ENCODE measurements at places on chromosomes 1 and 21.

- peak; percentile 53 for DNase-seq
These were observed 103.8 kb downstream of the ADSS2 start for GRCh38 chr1:244347942-244348341.

- DNase-seq: no peak
These were observed 93.8 kb downstream of the S1PR1 start for GRCh38 chr1:101330427-101331130.

GRCh38 chr1:201279313-201279712 is 4.0 kb upstream of the PKP1 start:
- peak; percentile 76 for DNase-seq

DNA sequence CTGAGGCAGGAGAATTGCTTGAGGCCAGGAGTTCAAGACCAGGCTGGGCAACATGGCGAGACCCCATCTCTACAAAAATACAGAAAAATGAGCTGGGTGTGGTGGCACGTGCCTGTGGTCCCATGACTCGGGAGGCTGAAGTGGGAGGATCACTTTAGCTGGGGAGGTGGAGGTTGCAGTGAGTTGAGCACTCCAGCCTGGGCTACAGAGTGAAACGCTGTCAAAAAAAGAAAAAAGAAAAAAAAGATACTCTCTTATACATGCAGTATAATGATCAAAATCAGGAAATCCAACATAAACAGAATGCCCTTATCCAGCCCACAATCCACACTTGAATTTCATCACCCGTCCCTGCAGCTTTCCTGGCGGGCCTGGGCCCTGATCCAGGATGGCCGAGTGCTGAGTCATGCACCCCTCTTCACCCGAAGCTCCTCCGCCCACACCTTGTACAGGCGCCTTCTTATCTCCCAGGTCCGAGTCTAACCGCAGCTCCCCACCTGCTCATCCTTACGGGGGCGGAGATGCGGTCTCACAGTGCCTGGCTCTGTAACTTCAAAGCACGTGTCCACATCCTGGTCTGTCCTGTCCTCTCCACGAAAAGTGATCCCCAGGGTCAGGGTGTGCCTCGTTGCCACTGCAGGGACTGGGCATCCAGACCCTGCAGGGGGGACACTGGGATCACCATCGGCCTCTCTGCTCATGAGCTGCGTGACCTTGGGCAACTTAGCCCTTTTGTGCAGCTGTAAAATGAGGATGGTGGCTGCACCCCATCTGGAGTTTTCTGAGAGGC is 120.2 kb upstream of the SLC45A1 start:
- DNase-seq: peak; percentile 88

GRCh38 chr21:25501996-25502665 is 105.2 kb downstream of the MRPL39 start:
- DNase-seq: no peak

GRCh38 chr1:208036918-208037766 is 126.2 kb upstream of the CD34 start:
- DNase-seq: no peak

GRCh38 chr1:29195881-29196291 is 14.2 kb upstream of the SRSF4 start:
- no peak for DNase-seq

- DNase-seq: no peak
These were observed 73.6 kb upstream of the LRRC8B start for GRCh38 chr1:89451011-89451410.

GRCh38 chr1:29342983-29343382 is 106.7 kb downstream of the PTPRU start:
- DNase-seq: no peak

DNA sequence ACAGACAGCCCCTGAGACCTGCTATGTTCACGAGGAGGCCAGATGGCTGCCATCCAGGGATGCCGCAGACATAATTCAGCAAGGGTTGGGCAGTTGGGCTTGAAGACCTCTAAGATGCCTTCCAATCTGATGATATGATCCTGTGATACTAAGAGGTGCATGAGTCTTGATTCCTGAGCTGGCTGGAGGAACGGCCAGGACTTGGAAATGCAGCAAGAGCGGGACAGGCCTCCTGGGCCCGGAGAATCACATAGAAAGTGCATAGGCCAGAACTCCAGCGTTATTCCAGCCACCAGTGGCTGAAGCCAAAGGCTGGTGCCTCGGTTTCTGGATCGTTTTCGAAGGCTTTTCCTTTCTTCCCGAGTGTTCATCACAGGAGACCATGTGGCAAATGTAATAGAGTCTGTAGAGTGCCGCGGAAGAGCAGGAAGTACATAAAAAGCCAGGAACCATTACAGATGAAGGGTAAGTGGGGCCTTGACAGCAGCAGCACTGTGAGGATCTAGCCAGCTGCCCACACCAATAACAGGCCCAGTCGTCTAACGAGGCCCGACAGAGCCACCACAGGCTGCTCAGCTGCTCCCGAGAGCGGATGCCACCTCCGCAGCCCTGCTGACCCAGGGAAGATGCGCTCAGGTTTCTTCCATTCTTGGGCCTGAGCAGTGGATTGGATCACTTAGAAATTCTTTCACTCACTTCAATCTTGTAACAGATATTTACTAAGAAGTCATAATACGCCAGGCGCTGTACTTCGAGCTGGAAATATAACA is 14.0 kb upstream of the LHX4 start:
- no peak for DNase-seq

DNA sequence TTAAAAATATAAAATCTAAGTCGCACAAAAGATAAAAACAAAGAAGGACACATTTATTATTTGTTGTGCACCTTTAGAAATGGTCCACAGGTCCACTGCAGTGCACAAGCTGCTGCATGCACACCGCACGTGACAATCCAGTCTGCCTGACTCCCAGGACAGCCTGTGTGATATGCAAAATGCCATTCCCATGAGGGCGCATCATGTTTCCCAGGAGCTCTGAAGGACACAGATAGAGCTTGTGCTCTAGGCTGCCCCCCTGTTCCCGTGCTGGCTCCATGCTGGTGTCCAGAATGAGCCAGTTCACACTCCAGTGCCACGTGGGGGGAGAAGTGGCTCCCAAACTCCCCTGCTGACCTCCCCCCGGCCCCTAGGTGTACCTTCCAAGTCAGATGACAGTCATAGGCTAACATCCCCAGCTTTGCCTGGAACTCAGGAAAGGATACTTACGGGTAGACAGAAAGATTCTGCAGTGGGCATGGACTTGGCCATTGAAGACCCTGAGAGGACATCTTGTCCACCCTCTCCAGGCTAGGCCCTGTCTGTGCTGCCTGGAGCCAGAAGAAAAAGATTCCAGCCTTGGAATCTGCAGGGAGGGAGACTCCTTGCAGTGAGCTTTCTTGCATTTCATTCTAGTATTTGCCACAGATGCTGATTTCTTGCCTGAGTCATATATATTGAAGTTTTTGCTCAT is 26.3 kb downstream of the RAB7B start:
- DNase-seq: peak; percentile 55

DNA sequence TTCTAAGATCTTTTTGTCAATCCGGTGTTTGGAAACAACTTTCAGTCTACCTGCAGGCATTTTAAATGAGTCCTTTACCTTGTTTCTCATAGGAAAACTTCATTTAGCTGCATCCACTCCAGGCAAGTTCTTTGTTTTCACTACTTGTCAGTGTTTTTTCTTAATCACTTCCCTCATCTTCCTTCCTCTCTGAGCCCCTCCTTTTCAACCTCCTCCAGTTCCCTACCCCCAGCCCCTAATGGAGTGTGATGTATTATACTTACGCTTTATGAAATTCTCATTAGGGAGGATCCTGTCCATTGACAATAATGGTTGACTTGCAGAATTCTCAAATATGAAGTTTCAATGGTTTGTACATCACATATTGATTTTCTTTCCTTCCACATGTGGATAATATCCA is 62.5 kb upstream of the BACH1 start:
- no peak for DNase-seq

GRCh38 chr1:181816608-181817007 is 244.9 kb downstream of the ZNF648 start:
- no peak for DNase-seq

All from AG08395 (cell line).